Activated CD4-positive, alpha-beta T cell treated with anti-CD3 and anti-CD28 coated beads, Interleukin-2, amount 50 U/mL, for 16 hours (primary cell): ENCODE measurements at places on chromosomes 5 and 9.
A peak's percentile ranks its signal among the peaks of the same experiment; 100 is the strongest.

DNA sequence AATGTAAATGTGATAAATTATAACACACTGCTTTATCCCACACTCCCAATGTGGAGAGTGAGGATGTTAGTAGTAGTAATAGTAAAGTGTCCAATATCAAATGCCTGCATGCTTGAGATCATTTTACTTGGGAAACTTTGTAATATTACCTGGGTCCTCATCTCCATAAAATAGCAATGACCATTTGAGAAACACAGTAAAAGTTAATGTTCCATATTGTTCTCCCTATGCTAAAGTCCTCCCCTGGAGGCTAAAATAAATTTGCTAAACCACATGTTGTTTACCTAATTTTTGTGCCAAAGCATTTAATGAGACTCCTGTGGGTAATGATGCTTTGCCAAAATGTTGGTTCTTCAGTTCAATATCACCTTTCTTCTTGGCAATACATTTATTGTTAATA lies 291.2 kb downstream of the CDH10 start:
- DNase-seq: no peak

DNA sequence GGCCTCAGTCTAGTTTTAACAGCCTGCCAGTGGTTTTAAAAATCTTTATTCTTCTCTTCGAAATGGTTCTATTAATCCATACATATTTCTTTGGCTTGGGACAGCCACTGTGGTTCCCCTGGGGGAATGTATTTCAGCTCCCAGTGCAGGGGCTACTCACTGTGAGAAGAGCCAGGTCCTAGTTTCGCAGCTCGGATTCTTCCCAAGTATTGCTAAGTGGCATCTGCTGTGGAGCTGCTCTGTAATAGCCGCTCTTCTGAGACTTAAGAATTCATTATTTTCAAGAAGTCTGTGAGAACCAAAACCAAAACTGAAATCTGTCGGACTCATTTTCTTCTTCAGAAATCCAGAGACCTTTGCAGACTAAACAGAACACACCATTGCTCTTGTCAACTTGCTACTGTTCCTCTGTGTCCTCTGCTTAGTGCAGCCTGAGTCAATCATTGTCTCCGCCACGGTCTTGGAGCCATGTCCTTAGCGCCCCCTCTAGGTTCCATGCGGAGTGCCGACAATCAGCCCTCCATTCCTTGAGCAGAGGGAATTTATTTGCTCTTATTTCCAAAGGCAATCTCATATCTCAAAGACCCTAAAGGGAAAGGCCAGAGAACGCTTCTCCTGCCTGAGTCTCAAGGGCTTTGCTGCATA lies 478.2 kb downstream of the SPATA31D1 start:
- DNase-seq: no peak

DNA sequence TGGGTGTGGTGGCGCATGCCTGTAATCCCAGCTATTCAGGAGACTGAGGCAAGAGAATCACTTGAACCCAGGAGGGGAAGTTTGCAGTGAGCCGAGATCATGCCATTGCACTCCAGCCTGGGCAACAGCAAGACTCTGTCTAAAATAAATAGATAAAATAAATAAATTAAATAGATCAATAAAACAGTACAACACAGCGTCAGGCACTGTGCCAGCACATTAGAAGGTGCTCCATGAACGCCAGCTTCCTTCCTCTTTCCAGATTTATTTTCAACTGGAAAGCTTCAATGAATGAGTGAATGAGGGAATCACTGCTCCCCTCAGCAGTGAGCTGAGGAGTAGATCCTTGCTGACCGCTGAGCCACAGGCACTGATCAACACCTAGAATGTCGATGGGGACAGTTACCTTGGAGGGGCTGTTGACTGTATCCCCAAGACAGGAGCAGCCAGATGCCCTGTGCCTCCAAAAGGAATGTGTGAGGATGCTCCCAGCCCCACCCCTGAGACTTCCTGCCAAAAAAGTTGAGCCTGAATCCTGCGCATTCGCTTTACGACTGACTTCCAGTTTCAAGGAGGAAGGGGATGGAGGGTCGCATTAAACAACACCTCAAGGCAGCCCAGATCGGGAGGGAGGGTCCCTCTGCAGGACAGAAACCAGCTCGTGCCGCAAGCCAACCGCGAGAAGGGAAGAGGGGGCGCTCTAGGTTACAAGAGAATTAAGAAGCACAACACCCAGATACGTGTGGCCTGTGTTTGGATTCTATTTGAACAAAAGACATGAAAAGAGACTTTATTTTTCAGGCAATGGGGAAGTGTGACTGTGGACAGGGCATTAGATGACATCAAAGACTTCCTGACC lies 54.0 kb upstream of the CNOT6 start:
- DNase-seq: no peak

GRCh38 chr9:19127871-19128500 lies 694 bp upstream of the PLIN2 start:
- peak; percentile 26 for DNase-seq

GRCh38 chr5:1302258-1302657 lies 7.4 kb upstream of the TERT start:
- no peak for DNase-seq

DNA sequence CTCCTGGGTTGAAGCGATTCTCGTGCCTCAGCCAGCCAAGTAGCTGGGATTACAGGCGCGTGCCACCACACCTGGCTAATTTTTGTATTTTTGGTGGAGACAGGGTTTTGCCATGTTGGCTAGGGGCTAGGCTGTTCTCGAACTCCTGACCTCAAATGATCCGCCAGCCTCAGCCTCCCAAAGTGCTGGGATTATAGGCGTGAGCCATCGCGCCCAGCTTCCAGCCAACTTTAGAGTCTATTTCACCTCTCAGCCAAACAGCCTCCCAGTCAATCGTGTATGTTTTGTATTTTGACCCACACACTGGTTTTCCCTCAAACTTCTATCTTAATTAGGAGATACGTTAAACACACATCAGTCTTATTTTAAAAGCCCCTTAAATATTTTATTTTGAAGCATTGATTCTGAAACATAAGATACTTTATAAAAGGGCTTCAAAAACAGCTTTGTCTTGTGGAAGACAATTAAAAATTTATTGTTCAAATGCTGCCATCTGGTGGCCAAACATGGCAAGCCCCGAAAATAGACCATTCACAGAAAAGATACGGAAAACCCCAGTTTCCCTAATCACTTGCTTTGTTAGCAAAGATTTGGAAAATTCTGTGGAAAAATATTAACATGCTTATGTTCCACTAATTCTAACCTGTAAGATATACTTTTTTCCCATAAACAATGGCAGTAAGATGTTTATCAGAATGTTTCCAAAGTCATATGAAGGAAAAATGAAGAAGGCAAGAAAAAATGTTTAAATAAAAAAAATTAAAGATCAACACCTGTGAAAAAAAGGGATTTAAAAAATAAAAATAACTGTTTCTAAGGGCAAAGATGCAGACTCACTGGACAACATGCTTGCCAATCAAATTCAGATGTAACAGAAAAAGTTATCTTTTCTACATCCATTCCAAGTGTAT lies 33.1 kb downstream of the APTX start:
- DNase-seq: peak; percentile 53

DNA sequence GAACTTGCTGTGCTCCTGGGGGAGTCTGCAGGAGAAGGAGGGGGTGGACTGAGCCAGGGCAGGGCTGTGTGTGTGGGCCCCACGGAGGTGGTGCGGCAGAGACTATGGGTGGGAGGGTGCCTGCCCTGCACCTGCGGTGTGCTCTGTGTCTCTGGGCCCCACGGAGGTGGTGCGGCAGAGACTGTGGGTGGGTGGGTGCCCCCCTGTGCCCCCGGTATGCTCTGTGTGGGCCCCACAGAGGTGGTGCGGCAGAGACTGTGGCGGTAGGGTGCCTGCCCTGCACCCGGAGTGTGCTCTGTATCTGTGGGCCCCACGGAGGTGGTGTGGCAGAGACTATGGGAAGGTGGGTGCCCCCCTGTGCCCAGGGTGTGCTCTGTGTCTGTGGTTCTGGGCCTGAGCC lies 103.7 kb downstream of the EHMT1 start:
- DNase-seq: no peak
